ENCODE measurements at places on chromosomes 13 and 19.

DNA sequence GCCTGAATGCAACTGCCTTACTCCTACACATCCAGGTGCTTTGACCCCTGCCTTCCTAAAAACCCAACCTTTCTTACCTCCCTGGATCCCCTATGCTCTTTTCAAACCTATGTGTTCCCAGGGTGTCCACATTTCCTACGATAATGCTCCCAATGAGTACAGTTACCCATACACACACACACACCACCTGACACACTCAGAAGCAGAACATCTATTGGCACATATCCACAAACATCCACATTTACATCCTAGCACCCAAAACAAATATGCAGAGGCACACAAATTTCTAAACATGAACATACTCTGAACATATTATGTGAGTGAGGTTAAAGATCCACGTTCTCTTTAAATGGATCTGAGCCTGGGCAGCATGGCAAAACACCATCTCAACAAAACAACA is 22.4 kb upstream of the PLAUR start:
- no peak for DNase-seq

GRCh38 chr13:99995104-99995588 is 13.6 kb downstream of the ZIC2 start:
- DNase-seq: no peak

- no peak for DNase-seq
Observed at GRCh38 chr19:2949939-2950285, 5.1 kb upstream of the ZNF77 start.

DNA sequence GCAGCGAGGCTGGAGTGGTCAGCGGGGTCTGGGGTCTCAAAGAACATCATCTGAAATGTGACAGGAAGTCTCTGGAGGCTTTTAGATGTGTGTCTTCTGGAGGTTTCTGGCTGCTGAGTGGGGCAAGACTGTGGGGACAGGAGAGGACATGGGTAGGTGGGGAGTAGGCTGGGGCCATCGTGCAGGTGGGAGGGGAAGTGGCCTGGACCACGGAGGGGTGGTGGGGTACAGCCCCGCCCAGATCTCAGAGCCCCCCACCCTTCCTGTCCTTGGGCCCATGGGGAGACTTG is 6.2 kb downstream of the AP1M1 start:
- DNase-seq: no peak

DNA sequence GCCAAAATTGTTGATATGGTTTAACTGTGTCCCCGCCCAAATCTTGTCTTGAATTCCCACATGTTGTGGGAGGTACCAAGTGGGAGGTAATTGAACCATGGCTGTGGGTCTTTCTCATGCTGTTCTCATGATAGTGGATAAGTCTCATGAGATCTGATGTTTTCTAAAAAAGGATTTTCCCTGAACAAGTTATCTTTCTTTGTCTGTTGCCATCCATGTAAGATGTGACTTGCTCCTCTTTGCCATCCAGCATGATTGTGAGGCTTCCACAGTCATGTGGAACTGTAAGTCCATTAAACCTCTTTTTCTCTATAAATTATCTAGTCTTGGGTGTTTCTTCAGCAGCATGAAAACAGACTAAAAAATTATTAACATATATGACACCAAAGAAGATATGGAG is 986.7 kb upstream of the MIR17HG start:
- DNase-seq: no peak

- DNase-seq: no peak
Observed at GRCh38 chr13:58883405-58883804, 1251.9 kb downstream of the PCDH17 start.

GRCh38 chr19:34172661-34173192 is 423 bp downstream of the LSM14A start:
- peak; percentile 7 for DNase-seq

DNA sequence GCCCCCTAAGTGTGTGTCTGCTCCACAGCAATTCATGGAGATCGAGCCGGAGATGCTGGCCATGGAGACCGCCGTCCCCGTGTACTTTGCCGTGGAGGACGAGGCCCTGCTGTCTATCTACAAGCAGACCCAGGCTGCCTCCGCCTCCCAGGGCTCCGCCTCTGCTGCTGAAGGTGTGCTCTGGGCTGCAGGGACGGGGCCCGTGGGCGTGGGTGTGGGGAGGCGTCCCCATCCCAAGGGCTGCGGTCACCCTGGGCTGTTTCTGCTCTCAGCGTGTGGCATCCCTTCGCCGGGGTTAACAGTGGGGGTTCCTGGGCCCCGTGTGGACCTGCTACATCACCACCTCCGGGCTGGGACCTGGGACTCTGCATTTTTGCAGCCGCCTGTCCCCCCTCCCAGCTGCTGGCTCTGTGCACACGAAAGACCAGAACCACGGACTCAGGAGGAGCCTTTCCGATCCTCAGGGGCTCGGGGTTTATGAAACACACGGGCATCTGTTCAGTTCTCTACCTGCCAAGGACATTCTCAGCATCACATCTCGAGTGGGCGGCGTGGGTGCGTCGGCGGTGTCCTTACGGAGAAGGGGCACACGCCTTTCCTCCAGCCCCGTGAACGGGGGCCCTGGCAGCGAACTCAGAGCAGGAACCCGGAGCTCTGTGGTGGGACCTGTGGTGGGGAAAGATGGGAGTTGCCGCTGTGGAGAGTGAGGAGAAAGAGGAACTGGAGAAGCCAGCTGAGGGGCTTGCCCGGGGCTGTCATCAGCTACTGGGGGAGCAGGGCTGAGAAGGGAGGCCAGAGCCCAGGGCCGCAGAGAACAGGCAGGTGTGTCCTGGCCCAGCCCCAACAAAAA is 7.8 kb downstream of the NCLN start:
- DNase-seq: no peak

DNA sequence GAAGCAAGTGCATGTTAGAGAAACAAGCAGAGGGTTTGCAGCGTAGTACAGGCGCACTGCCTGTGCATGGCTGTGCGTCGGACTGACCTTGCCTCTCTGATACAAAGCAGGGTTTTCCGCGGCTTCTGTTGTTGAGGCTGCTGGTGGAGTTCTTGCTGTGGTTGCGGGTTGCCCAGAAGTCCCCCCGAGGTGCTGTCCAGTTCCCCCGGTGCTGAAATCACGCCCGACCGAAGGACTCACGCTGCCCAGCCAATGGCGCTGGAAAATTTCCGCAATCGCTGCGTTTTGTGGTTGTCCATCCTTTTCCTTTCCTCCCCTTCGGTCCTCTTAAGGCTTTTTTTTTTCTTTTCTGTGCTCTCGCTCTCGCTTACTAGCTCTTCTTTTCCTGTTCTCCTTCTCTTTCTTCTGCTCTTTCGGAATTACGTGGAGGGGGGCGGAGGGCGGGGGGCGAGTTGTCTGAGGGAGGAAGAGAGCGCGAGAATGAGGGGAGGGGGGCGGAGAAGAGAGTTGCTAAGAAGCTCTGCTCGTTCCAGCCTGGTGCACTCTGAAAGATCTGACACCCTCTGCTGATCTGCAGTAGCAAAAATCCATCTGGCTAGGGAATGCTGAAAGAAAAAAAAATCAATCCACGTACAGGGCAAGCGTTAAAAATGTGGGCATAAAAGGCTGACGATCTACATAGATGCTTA is at the start of gene SLITRK1:
Gene SLITRK1 (minus strand): TSS at position 558 of the 689 bp plus-strand sequence. CDS start 967 bp downstream, outside the sequence.
- DNase-seq: no peak

- DNase-seq: no peak
Observed at GRCh38 chr13:49093376-49093775, 117.7 kb downstream of the FNDC3A start.

DNA sequence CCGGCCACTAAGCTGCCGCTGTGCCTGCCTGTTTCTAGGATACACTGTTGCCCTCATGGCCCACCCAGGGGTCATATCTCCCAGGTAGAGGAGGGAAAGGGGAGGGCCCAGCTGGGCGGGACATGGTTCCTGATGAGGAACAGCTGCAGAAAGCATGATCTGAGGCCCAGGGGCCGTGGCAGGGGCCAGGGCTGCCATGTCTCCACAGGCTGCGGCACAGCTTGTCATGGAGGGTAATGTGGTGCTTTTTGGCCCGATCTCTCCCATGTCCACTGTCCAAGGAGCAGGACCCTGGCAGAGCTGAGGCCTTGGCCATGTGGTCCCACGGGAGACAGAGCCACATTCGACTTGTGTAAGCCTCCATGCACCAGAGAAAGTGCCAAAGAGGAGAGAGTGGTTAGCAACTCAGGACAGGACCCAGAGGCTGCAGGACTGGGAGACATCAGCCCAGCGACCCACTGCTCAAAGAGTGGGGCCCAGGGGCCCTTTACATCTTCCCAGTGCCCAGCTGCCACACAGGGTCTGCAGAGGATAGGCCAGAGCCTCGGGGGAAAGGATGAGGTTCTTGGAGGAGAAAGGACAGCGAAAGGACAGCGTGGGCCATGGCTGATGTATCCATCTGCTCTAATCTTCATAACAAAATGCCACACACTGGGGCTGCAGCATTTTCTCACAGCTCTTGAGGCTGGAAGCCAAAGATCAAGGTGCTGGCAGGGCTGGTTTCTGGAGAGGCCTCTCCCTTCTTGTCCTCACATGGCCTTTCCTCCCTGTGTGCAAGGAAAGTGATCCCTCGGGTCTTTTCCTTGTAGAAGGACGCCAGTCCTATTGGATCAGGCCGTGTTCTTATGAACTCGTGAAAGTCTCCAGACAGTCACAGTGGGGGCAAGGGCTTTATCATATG is 11.5 kb downstream of the POP4 start:
- no peak for DNase-seq

Measured in stimulated activated CD4-positive, alpha-beta T cell treated with anti-CD3 and anti-CD28 coated beads, Interleukin-1b, Interleukin-23, amount 100 ng/mL, for 24 hours (primary cell).